ENCODE measurements at places on chromosomes 12 and 14.

DNA sequence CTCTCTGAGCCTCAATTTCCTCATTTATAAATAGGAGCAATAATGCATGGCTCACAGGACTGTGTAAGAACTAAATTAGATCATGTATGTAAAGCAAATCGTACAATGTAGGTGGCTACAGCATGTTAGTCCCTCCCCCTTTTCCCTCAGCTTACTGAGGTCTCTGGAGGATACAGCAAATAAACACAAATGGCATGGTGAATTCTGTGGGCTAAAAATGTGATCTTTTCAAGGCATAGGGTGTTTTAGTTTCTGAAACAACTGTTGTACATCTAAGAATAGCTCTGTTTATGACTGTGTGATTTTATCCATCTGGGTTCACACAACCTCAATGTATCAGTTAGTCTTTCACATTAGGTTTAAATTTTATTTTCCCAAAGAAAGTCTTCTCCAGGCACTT, 121.2 kb upstream of the PLEKHG7 start:
- DNase-seq: no peak

DNA sequence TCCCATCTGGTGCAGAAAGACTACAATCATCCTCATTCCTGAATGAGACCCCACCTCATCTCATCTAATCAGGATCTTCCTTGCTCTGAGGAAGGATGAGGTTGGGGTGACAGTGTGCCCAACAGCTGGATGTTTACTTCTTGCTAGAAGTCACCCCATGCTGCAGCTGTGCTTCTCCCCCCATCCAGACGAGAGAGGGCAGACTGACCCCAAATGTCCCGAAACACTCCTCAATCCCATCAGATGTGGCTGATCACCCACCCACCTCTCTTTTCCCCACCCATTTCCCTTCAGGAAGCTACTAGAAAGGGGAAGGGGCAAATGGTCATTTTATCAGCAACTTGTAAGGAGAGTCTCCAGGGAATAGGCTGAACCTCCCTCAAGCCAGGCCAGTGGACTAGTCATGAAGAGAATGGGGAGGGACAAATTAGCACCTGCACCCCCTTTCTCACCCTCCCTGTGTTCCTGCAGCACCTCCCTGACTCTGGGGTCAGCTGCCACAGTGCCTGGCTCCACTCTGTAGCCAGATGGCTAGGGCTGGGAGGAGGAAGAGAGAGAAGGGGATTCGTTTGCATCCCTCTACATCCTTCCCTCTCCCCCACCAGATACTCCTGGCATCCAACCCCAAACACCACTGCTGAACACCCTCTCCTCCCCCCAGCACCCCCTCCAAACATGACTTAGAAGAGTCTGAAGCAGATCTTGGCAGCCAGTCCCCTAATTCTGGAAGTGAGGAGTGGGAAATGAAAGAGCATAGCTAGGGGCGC, 2.8 kb upstream of the BAZ2A start:
- no peak for DNase-seq

DNA sequence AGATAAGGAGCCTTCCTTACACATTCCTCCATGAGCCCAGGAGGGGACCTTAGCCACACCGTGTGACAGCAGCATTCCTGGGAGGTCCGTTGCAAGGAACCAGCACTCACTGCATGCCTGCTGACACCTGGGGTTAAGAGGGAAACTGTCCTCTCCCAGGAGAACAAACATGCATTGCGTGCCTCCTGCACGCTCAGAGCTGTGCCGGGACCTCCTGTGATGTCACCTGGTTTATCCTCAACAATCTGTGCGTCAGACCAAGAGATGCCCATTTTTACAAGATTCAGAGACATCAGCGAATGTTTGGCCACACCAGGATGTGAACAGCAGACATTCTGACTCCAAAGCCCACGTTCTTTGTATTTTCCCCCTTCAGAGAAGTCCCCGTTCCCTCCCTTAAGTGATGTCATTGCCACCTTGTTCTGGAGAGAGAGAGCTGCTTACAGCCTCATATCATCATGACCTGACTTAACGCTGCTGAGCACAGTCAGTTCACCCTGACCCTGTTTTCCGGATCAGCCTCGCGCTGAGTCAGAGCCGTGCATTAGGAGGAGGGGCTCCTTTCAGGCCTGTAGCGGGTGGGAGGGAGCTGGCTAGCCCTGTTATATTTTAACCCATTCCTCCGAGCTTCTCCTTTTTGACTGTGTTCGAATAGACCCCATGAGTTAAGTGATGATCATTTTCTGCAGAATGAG, 36.2 kb downstream of the TMEM120B start:
- peak; percentile 52 for DNase-seq

DNA sequence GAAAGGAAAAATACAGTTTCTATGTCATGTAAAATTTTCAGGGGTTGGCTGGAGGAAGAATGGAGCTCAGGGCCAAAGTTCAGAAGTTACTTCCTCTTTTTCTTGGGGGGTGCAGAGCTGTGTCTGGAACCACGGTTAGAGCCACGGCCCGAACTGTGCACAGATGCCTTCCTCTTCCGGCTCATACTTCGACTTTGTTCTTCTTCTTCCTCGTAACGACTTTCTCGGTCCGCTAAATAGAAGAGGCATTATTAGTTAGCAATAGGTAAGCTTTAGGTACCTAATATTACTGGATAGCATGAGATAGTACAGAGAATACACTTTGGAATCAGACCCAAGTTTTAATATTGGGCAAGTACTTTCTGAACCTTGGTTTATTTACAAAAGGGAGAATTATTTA, 31.2 kb downstream of the SUPT16H start:
- DNase-seq: no peak

DNA sequence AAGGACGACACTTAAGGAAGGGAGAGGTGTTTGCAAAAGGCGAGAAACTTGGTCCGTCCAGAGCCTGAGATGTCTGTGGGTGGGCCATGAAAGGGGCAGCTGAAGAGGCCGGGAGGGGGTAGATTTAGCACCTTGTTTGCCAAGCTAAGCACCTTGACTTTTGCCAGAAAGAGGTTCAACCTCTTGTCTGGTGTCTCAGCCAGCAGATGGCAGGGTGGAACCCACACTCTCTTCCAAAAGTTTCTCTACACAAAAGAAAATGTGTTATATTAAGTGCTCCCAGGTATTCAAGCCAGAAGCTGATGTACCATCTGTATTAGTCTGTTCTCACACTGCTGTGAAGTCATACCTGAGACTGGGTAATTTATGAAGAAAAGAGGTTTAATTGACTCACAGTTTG, 69.9 kb downstream of the SUDS3 start:
- no peak for DNase-seq

- DNase-seq: no peak
These were observed 859.9 kb upstream of the ATXN7L3B start for GRCh38 chr12:73677520-73678291.

DNA sequence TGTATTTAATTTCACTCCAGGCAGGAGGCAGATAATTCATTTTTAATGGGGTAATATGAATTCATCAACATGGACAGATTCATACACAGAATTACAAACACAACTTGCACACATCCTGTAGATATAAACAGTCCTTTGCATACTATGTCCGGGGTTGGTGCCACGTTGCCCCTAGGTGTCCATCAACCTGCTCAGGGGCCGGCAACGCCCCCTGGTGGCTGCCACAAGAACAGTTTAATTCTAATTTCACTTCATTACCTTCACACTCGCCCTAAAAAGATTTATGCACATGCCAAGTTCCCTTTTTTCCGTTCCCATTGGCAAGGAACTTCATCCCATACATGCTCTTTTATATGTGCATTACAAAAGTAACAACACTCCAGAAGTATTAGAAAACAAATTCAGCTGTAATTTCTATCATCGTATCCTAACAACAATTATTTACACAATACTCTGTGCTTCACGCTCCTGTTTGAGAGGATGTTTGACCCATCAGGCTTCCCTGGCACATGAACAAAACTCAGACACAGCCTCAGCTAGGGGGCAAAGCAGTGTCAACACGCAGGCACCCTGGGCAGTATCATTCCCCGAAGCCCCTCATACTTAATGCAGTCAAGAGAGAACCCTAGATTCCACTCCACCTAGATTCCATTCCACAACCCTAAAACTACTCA, 15.5 kb downstream of the MANSC1 start:
- no peak for DNase-seq

DNA sequence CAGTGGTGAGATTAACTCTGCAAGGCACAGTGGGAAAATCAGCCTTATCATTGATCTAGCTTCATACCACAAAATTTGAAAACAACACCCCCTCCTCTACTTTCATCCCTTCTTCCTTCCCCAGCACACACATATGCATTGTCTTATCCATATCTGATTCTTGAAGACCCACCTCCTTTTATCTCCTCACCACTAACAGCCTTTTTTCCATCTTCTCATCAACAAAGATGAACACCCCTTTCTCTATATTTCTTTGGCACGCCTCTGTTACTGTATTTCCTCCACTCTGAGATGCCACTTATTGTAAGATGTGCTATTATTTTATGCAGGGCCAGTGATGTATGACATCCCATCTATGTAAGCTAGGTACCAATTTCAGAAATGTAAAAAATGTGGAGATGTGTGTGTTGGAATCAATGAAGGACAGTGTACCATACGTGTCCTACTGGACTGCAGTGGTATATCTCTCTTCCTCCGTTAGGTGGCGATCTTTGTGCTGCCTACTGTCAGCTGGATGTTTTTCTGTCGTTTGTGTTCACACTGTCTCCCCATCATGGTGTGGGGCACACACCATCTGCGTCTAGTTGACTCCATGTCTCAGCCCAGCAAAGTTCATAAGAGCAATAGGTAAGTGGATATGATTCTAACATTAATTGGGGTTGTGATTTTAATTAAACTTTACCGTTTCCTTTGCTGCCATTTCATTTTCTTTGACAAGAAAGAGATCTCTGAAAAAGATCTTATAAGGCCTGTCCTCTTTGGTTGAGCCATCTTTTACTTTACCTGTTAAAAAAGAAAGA, 24.0 kb downstream of the CCDC38 start:
- peak; percentile 56 for DNase-seq

GRCh38 chr12:55777856-55778255, 34.9 kb downstream of the GDF11 start:
- no peak for DNase-seq

GRCh38 chr12:116339800-116340371, 62.4 kb upstream of the MED13L start:
- no peak for DNase-seq

DNA sequence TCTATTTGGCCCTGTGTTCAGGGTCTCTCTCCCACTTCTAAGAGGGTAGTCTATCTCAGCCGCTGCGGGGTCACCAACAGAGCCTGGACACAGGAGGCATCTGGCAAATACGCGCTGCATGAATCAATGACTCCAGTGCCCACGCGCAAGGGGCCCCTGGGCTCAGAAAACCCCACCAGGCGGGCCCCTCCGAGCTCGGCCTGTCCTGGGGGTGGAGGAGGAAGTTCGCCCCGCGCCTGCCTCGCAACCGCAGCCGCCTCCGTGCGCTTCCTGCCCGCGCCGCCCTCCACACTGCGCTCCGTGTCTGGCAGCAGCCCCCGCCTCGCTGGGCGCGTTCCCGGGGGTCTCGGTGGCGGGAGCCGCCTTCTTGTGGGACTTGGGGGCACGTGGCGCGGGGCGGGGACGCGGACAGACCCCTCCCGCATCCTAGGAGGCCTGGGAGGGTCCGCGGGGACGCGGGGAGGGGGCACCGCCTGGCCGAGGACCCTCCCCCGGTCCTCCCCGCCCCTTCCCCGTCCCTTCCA, 811 bp upstream of the FBRSL1 start:
- no peak for DNase-seq

- DNase-seq: no peak
These were observed 15.0 kb upstream of the TMTC2 start for GRCh38 chr12:82671673-82672195.

GRCh38 chr12:5589054-5589453, 157.1 kb downstream of the NTF3 start:
- DNase-seq: no peak

DNA sequence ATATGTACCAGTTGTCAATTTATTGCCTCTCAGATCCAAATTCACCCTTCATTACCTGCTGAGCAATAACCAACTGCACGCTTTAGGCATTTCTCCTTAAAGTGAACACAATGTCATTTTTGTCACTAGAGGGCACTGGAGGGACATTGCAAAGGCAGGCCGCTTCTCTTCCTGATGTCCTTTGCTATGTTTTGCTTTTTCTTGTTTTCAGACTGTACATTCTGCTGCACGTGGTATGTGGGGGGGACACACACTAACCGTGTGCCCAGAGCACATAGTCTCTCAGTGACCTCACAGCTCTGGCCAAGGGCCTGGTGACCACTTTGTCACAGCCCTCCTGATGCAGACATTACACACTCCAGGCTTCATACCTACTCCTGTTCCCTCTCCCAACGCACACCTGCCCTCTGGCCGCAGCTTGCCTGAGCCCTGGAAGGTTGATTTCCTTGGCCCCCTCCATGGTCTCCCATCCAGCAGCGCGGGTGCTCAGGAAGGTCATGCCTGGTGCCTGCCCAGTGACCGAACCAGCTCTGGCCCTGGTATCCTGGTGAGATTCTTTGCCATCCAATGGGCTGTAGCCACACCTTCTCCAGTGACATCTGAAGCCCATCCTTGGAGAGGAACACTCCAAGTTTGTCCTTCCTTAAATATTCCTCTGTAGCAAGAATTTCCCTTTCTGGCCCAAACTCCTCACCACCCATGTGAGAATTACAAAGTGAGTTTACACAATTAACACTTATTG, 39.9 kb downstream of the MYO1H start:
- DNase-seq: peak; percentile 13

GRCh38 chr12:125983094-125983783, 918.0 kb downstream of the AACS start:
- DNase-seq: peak; percentile 44

DNA sequence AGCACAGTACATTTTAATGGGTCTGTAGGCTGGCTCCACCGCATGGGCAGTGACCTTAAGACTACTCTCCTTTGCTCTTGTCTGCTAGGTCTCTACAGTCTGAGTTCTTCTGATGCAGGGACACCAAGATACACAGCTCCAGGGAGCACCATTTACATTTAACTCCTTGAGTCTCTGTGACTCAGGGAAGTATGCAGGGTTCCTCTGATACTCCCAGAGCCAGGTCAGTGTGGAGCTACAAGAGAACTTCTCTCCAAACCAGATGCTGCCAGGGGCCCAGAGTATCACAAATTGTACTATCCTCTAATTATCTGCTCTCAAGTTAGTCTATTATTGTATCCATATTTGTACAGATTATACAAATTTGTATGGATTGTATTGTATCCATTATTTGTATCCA, 15.2 kb downstream of the ZFP36L1 start:
- DNase-seq: no peak

- DNase-seq: no peak
These were observed 145.6 kb upstream of the SLC38A2 start for GRCh38 chr12:46518169-46518568.

- DNase-seq: peak; percentile 58
These were observed 33.4 kb upstream of the BHLHE41 start for GRCh38 chr12:26158078-26158764.

DNA sequence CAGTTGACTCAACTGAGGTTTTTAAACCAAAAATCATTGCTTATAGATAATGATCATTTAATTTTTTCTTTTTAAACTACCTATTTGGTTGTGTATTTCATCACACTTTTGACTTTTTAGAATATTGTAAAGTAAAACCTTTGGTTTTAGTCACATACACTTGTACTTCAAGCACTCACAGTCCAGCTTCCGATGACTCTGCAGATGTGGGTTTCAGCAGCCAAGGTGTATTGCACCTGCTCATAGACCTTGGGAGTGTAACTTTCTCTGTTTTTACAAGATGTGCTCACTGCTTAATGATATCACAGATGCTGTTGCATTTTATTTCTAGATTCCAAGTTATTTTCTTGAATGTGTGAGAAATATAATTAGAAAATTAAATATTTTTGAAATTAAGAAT, 188.3 kb upstream of the SLC38A2 start:
- DNase-seq: peak; percentile 48

GRCh38 chr14:33996462-33996861, 45.6 kb upstream of the EGLN3 start:
- no peak for DNase-seq

GRCh38 chr12:114729731-114730130, 45.8 kb upstream of the TBX3 start:
- peak; percentile 26 for DNase-seq

Measured in bronchial epithelial cell (primary cell).